ENCODE measurements at places on chromosomes 16 and 17. TPM values are rescaled to one million over a fixed set of nuclear protein-coding genes. Genes with fewer than 3 reads are reported as not detected.

Gene FBXL16
- 0.56 TPM for total RNA-seq

Gene MT1F
- total RNA-seq, result not detected

DNA sequence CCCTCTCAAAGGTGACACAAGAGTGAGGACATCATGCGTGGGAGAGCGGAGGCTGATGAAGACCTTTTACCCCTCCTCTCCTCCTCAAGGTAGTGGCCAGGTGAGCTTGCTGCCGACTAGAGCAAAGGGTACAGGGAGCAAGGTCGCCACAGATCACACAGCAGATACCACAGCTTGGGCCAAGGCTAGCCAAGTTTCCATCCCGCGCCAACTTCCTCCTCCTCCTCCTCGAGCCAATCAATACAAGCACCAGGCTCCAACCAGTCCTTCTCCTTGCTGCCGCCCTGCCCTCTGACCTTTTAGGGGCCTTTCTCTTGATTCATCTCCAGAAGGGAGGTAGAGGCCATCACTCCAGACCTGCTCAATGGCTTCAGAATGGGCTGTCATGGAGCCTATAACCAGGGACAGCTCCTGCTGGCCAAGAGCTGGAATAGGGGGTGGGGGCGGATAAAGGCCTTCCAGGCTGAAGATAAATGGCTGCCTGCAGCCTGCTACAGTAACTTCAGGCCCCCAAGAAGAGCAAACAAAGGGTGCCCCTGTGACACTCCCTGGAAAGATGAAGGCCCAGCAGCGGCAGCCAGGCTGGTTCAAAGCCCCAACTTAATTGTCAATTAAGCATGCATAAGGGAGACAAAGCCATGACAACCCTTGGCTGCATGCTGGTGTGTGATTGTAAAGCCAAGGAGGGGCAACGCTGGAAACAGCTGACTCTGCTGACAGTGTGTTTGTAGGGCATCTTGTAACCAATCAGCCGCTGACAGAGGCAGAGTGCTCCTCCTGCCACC is 17.8 kb downstream of the HNF1B start:
- DNase-seq, result no peak

Gene MCRIP2
- total RNA-seq, result 6.3 TPM

DNA sequence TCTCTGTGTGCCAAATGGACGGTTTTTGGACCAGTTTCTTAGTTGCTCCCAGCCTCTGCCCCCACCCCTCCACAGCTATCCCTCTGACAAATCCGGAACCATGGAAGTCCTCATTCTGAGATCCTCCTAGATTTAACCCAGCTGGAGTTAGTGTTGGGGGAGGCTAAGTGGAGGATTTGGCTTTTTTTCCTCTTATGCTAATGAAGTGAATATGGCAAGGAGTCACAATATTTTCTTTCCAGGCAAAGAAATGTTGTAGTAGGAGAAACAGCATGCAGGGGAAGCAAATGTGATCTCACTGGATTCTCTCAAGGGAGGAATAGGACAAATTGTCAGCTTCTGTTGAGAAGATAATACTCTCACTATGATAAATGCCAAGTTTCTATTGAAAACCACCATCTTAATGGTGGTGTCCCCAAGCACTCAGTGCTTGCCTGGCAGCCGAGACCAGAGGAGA is 159.5 kb downstream of the MSI2 start:
- DNase-seq, result no peak

DNA sequence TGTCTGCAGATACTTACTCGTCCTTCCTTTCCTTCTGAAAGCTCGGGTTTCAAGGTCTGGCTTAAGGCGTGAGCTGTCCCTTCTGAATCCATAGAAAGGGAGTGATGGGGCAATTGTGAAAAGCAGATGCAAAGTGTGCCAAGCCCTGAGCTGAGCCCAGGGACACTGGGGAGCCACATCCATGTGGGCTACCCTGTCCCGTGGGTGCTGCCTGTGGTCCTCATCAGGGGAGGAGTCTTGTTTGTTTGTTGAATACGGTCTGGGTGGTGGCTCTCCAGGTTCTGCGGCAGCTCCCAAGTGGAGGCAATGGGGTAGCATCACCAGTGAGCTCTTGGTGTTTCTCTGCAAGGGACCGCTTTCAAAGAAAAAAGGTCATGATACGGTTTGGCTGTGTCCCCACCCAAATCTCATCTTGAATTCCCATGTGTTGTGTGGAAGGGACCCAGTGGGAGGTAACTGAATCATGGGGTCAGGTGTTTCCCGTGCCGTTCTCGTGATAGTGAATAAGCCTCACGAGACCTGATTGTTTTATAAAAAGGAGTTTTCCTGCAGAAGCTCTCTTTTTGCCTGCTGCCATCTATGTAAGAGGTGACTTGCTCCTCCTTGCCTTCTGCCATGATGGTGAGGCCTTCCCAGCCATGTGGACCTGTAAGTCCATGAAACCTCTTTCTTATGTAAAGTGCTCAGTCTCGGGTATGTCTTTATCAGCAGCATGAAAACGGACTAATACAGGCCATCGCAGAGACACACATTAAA is 1.0 kb upstream of the ALG1 start:
- DNase-seq, result no peak

DNA sequence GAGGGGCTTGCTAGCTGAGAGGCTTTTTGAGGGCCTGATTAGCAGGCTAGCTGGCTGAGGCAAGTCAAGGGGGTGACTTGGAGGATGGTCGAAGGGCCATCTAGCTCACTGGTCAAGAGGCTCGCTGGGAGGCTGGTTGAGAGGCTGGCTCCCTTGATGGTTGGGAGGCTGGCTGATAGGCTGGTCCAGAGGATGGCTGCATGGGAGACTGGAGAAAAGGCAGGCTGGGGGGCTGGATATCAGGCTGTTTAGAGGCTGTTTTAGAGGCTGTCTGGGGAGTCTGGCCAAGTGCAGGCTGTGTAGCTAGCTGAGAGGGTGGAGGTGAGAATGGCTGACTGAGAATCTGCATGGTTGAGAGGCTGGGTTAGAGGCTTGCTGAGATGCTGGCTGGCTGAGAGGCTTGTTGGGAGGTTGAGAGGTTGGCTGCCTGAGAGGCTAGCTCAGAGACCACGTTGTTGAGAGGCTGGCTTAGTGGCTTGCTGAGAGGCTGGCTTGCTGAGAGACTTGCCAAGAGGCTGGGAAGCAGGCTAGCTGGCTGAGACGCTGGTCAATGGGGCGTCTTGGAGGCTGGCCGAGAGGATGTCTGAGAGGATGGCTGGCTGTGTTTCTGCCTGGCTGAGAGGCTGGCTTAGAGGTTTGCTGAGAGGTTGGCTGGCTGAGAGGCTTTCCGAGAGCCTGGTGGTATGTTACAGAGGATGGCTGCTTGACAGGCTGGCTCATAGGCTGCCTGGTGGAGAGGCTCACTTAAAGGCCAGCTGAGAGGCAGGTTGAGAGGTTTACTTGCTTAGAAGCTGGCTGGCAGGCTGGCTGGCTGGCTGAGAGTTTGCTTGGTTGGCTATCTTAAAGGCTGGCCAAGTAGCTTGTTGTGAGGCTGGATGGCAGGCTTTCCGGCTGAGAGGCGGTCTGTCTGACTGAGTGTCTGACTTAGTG is 36.6 kb upstream of the ACSM2B start:
- DNase-seq, result no peak

Gene KCNJ18
- not detected for total RNA-seq

Gene ITGB3
- 17.6 TPM for total RNA-seq

All from IMR-90 (cell line).